ENCODE measurements at places on chromosomes 1 and 21.

DNA sequence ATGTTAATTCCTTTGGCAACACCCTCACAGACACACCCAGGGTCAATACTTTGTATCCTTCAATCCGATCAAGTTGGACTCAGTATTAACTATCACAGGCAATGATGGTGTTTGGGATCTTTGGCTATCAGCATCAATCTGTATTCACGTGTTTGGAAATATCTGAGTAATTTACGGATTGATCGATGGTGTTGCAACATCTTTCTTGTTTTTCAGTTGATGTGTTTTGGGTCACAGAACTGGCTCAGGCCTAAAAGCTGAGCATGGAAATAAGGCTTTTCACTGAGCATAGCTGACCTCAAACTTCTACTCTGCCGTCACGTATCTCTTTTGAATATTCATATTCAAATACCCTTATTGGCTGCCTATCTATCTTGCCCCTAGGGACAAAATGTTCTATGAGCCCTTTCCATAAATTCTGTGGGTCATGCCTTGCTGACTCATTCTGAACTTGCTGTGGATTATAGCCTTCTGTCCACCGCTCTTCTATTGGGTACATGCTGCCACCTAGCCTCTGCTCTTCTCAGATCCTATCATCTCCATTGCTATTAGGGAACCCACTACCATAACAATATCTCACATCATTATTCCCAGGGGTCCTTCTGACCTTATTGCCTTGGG lies 156.0 kb downstream of the PDE4B start:
- no peak for DNase-seq

DNA sequence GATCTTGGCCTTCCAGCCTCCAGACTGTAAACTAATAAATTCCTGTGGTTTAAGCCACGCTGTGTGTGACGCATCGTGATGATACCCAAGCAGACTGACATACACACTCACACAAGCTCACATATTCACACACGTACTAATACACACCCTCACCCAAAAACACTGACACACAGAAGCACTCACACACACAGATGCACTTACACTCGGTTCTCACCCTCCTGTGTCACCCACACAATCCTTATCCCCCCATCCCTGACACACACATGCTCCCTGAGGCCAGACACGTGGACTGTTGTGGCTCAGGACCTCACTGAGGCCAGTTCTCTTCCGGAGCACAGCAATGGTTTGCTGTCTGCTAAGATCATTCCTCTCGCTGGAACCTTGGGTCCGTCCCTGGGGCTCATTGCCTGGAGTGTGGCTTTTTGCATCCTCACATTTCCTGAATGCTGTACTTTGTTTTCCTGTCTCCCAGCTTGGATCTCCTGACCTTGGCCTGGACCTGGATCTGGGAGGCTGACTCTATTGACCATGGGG lies 76.9 kb upstream of the LYST start:
- peak; percentile 71 for DNase-seq

DNA sequence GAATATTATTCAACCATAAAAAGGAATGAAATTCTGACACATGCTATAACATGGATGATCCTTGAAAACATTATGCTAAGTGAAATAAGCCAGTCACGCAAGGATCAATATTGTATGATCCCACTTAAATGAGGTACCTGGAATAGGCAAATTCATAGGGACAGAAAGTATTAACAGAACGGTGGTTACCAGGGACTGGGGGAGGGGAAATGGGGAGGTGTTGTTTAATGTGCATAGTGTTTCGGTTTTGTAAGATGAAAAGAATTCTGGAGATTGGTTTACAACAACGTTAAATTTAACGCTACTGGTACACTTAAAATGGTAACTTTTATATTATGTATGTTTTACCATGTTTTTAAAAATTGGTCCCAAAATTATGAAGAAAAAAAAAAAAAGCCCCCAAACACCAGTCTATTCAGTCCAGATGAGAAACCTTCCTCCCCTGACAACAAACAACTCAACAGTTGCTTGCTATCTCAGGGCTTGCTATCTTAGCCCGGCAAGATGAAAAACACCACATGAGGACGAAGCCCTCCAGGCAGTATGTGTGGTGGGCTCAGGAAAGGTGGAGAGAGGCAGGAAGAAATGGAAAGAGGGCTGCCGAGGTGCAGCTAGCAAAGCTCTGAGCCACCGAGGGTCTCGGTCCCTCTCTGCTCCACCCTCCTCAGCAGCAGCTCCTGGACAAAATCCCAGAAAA lies 8.5 kb downstream of the NUAK2 start:
- no peak for DNase-seq

GRCh38 chr1:55338448-55338820 lies 123.3 kb upstream of the USP24 start:
- DNase-seq: no peak

DNA sequence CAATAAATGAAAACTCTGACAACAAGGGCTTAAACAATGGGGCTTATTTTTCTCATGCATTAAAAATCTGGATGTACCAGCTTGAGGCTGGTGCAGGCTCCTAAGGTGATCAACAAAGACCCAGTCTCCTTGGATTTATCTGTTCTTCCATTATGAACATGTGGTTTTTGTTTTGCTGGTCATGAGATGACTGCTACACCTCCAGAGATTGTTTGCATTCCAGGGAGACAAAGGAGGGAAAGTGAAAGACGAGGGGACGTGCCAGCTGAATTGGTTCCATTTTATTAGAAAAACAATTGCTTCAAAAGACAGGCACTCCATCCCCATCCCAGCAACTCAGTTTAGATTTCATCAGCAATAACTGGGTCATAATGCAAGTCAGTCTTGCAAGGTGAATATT lies 90.9 kb upstream of the KCNK1 start:
- no peak for DNase-seq

Data from SIG-M5 (cell line).